T1000 (cell line): ENCODE measurements at places on chromosomes 13 and 19.

GRCh38 chr13:26872525-26873385 lies 112.2 kb upstream of the GPR12 start:
- no peak for DNase-seq

GRCh38 chr13:110893571-110893970 lies 21.3 kb downstream of the ANKRD10 start:
- no peak for DNase-seq

- no peak for DNase-seq
Observed at GRCh38 chr19:16467581-16467980, 4.2 kb downstream of the EPS15L1 start.

DNA sequence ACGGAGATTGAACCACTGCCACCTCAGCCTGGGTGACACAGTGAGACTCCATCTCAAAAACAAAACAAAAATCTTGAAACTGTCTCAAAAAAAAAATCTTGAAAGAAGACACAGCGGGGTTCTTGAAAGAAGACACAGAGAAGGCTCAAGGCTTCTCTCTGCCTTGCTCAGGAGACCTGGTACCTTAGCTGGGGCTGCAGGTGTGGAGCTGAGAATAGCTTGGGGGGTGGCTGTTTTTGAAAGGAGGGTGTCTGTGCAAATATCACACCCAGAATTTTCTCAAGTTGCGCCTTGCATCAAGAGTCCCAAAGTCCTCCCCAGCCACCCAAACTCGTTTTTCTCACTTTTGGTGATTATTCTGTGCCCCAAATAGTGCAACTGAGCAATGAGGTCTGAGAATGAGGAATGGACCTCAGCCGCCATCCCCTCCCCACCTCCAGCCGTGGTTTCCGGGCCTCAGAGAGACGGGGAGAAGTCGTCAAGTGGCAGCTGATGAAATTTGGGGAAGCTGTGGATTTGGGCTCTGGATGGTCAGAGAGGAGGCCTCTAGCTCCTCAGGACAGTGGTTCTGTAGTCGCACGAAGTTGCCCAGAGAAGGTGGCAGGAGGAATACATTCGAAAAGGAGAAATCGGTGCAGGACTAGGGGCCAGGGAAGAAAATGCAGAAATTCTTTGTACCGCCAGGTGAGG lies 8.8 kb downstream of the S1PR2 start:
- DNase-seq = no peak

GRCh38 chr13:61954092-61954491 lies 538.4 kb upstream of the PCDH20 start:
- DNase-seq = no peak

- no peak for DNase-seq
Observed at GRCh38 chr13:111288276-111288675, 32.2 kb upstream of the TEX29 start.

GRCh38 chr19:30029721-30030510 lies 87.9 kb downstream of the URI1 start:
- DNase-seq = peak; percentile 63

DNA sequence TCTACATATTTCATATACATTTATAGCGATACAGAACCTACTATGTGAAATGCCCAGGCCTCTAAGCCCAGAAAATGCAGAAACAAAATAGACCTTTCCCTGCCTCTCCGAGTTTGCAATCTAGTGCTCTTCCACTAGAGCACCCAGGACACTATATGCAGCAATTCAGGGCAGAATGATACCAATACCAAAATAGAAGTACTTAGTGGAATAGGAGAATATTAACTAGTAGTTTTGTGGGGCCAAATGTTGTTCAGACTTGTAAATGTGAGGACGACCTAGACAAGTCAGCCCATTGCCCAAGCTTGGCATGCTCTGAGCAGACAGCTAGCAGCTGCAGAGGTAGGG lies 35.8 kb upstream of the FLT1 start:
- no peak for DNase-seq

DNA sequence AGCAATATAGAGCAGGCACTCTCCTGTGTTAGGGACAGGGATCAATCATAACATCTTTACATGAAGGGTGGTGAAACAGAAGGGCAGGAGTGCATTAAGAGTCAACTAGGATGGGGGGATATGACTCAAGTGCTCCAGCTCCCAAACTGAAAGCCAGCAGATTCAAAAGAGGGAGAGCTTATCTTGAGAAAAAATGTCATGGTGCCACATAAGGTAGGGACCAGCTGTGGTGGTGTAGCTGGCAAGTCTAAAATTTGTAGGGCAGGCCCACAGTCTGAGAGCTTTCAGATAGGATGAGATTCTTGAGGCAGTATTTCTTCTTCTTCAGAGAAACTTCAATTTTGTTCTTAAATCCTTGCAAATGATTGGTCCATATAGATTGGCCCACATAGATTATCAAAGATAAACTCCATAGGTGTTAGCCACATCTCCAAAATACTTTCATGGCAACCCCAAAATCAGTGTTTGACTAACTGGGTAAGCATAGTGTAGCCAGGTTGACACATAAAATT lies 19.1 kb downstream of the DNAJC15 start:
- DNase-seq = no peak

DNA sequence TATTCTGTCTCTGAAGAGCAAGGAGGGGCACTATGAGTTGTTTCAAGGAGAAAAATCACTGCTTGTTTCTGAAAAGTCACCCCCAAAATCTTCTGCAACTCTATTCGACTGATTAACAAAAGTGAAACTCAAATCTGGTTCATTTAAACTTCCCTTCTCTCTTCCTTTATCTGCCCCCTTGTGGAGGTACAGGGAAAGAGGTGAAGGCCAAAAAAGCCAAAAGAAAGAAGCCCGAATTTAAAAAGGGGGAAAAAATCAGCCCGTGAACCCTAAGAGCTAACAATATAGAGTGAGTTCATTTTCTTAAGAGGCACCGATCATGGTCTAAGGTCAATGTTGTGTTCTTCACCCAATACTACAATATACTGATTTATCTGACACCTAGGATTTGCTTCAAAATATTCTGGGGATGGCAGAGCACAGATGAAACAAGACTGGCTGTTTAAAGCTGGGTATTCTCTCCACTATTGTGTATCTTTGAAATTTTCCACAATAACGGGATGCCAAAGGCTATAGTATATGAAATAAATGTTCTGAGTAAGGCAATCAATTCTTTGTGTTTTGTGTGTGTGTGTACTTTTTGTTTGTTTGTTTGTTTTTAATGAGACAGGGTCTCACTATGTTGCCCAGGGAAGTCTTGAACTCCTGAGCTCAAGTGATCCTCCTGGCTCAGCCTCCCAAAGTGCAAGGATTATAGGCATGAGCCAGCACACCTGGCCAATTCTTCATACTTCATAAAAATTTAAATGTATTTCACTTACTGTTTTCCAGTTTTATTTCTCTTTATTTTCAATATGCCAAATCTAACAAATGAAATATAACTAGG lies 55.0 kb upstream of the EEF1AKMT1 start:
- DNase-seq = no peak
